Mammary epithelial cell (primary cell): ENCODE measurements at places on chromosomes 2 and 18. TPM values are rescaled to one million over a fixed set of nuclear protein-coding genes. Genes with fewer than 3 reads are reported as not detected.
A peak's percentile ranks its signal among the peaks of the same experiment; 100 is the strongest.

The LBX2 gene
- total RNA-seq, result not detected

The SLC4A3 gene
- 12.5 TPM for total RNA-seq

The TNS1 gene
- 0.24 and 0.80 TPM in 2 replicates for total RNA-seq

The IL1RN gene
- 8.2 and 18.0 TPM in 2 replicates for total RNA-seq

The CNTNAP5 gene
- not detected for total RNA-seq

The DNAH7 gene
- total RNA-seq, result 0.56 TPM in 1 of 2 replicates, not detected in the other

The CYP1B1 gene
- 317 TPM for total RNA-seq

The FBXO36 gene
- total RNA-seq, result 5.2 TPM

GRCh38 chr2:42567806-42568400 is 529 bp upstream of the MTA3 start:
- no peak for DNase-seq

- peak; percentile 46 for DNase-seq
These were observed 419 bp downstream of the EPHA4 start for GRCh38 chr2:221571551-221572218.

GRCh38 chr18:49976795-49977560 is 163.6 kb upstream of the ACAA2 start:
- DNase-seq, result no peak

DNA sequence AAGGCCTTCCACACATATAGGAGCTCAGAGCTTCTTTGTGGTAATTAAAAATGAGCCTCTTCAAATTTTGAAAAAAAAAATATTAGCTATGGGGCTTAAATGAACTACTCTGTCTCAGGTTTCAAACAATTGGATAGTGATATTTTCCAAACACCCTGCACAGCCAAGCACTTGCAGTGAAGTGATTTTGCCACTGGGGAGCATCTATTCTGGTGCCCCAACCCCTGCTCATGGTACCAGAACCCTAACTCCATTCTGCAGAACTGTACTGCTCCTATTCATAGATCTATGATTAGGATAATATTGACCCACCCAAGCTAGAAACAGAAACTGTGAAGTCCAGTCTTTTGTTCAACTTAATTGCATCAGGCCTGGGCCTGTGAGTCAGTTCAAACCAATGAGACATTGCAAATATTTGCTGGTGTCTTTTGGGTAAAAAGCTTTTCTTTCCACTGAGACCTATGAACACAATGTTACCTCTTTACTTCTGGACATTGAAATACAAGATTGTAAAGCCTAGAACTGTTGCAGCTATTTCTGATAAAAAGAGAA is 324.0 kb downstream of the GALNT13 start:
- peak; percentile 12 for DNase-seq

- no peak for DNase-seq
These were observed 179.4 kb downstream of the INHBB start for GRCh38 chr2:120525056-120526046.

DNA sequence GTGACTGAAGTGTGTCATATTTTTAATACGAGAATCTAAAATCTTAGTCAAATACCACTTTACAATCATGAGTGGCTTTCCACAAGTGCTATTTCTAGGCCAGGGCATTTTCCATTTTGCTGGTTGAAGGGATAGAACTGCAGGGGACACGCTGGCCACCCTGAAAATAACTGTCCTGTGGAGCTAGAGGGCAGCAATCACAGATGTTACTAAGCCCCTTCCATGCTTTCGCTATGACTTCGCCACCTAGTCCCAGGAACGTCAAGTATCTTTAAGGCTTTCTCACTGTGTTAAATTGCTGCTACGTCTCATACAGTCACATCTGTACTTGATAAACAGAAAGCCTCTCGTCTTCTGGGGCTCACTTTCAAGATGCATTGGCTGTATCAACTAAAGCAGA is 171.8 kb downstream of the CDH2 start:
- no peak for DNase-seq

DNA sequence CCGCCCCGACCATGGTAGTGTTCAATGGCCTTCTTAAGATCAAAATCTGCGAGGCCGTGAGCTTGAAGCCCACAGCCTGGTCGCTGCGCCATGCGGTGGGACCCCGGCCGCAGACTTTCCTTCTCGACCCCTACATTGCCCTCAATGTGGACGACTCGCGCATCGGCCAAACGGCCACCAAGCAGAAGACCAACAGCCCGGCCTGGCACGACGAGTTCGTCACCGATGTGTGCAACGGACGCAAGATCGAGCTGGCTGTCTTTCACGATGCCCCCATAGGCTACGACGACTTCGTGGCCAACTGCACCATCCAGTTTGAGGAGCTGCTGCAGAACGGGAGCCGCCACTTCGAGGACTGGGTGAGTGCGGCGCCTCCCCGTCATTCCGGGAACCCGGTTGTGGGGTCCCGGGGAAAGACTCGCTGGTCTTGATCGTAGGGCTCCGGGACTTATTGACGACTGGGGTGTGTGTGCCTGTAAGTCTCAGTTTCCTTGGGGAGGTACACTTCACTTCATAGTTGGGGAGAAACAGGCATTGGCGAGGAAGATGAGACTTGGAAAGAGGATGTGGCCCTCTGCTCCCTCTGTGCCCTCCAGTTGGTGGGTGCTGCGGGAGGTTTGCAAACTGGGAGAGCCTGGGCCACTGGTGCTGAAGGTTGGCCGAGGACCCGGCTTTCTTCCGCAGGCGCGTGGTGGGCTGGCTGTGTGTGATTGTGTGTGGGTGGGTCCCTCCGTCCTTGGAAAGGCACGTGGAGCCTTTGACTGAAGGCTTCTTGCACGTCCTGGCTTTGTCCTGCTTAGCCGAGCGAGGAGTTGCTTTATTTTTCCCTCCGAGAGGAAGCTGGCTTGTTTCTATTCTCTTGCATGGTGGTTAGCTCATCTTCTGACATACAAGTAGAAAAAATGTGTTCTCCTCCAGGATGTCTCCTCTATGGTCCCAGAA is 886 bp downstream of the PRKCE start:
- peak; percentile 14 for DNase-seq

GRCh38 chr2:53314718-53315117 is 452.9 kb upstream of the CHAC2 start:
- no peak for DNase-seq

DNA sequence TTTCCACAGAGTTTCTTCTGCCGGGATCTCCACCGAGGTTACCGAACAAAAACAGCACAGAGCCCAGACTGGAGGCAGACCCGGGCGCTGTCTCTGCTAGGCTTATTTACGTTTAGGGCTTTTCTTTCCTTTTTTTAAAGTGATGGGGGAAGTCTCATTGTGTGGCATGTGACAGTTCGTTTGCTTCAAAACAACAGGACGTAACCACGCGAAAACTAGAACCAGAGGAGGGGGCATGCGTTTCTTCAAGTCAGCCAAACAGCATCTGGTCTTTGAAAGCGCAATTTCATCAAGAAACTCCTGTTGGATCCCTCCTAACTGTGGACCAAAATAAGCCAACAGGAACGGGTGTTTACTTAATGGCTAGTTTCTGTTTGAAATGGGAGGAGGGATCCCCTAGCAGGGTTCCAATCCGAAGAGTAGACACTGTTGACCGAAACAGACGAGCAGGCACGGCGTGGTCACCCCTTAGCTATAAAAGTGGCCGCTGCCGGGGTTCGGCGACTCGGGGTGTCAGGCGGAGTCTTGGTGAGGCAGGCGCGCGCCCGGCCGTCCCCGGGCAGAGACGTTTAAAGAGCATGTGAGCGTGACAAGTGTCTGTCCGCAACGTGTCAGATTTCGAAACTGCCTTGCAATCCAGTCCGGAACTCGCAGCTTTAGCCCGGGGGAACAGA is 997 bp upstream of the TGIF1 start:
- no peak for DNase-seq

- DNase-seq, result no peak
These were observed 185.4 kb upstream of the SKOR2 start for GRCh38 chr18:47436871-47437270.

DNA sequence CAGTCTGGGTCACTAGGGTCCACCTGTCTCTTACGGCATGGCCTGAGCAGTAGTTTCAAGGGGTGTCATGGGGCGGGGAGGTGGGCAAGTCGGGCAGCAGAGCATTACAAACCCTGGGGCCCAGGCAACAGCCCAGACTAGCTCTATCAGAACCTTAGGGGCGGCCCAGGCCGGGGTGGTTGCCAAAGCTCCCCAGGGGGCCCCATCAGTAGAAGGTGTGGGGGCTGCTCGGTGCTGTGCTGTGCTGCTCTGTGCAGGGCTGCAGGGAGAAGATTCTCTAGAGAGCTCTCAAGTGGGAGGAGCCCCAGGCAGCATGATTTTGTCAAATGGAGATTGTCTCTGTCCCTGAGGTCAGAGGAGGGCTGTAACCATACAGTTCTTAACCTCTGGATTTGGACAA is 36.4 kb upstream of the SLC14A1 start:
- no peak for DNase-seq

GRCh38 chr2:30711646-30712085 is 95.6 kb downstream of the CAPN13 start:
- DNase-seq, result peak; percentile 72

DNA sequence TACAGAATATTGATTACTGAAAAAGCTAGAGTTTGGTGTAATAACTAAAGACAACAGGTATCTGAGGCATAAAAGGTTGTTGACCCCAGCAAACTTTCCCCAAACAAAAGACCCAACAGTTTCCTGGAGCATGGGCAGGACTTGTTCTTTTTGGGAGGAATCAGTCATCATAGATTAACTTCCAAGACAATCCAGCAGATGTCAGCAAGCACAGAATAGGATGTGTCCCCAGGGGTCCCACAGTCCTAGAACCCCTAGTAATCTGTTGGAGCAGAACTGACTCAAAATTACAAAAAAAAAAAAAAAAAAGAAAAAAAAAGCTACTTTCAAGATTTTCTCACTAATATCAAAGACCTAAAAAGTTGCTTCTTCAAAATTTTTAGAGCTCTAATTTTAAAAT is 564.7 kb upstream of the SLC39A10 start:
- DNase-seq, result no peak

DNA sequence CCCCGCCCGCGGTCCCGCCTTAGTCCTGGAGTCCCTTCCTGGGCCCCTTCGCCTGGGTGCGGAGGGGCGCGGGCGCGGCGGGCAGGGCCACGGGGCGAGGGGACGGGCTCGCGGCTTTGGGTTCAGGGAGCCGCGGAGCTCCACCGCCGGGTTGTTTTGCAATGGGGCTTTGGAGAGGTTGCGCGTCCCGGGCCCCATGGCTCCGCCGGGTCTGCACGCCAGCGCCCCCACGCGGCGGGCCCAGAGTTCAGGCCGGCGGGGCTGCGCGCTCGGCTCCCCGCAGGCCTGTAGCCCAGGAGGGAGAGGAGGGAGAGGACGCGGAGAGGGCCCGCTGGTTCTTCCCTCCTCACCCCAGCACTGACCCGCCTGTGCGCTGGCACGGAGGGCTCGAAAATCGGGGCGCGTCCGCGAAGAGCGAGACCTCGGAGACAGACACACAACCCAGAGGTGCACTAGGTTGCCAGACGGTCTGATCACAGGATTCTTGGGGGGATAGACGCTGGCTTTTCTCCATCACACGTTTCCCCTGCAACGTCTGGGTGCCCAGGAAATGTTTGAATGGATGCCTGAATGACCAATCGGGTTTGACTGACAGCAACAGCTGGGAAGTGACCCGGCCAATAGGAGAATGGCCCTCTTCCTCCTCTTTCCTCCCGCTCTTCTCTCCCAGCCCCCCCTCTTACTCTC is 4.9 kb upstream of the SIX2 start:
- no peak for DNase-seq

GRCh38 chr18:48786455-48787202 is 164.1 kb downstream of the SMAD7 start:
- DNase-seq, result no peak

- peak; percentile 63 for DNase-seq
These were observed 20.0 kb upstream of the SERPINB2 start for GRCh38 chr18:63867368-63868125.

GRCh38 chr18:72122103-72122502 is 422.0 kb downstream of the CBLN2 start:
- no peak for DNase-seq

DNA sequence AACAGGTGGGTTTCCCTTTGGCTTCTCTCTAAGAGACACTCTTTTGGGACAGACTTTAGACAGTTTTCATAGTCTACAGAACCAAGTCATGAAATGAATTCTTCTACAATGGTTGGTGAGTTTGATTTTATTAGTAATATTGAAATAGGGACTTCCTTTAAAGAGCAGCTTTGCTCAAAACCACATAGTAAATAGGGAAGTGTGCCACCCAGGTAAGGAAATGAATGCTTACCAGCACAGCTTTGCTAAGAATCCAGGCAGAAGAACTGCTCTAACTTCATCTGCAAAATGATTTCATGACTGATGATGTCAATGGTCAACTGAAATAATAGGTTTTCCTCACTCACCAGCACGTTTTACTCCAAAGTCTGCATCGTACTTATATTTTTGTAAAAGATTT is 89.2 kb downstream of the NYAP2 start:
- DNase-seq, result no peak

GRCh38 chr2:148201075-148202004 is 180.4 kb downstream of the MBD5 start:
- DNase-seq, result peak; percentile 37

DNA sequence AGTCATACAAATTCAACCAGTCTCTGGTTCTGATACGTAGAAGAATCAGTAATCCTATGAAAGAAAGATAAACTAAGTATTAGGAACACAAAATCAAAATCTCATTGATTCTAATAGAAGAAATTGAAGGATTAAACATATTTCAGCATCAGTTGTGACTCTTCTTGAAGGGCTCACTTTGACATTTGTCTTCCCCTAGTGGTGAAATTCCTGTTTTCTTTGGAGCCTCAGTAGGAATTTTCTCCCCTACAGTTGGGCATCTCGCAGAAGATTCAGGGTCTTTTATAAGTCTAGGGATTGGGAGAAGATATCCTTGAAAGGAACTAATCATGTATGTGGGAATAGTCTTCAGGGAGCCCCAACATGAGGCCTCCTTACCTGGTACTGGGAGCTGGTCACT is 2.8 kb upstream of the CRYGB start:
- DNase-seq, result no peak

GRCh38 chr2:233551491-233551890 is 15.1 kb downstream of the USP40 start:
- no peak for DNase-seq

GRCh38 chr2:191369034-191369433 is 123.8 kb downstream of the MYO1B start:
- no peak for DNase-seq

GRCh38 chr18:68784071-68784470 is 13.8 kb upstream of the CCDC102B start:
- no peak for DNase-seq

- no peak for DNase-seq
These were observed 209.2 kb downstream of the MCFD2 start for GRCh38 chr2:46706264-46706983.

- peak; percentile 96 for DNase-seq
These were observed 63.0 kb upstream of the MSH2 start for GRCh38 chr2:47339745-47340541.
